GM20000 (cell line): ENCODE measurements at places on chromosomes 1 and 21.
A peak's percentile ranks its signal among the peaks of the same experiment; 100 is the strongest.

- no peak for DNase-seq
Measured at GRCh38 chr1:36906555-36906954, 127.8 kb downstream of the GRIK3 start.

GRCh38 chr1:202807926-202808757 lies at the start of gene KDM5B:
KDM5B (minus strand) TSS chr1:202808421; CDS start chr1:202808305, 116 bp downstream.
- DNase-seq = peak; percentile 83

GRCh38 chr1:4585216-4585615 lies 69.2 kb upstream of the AJAP1 start:
- peak; percentile 59 for DNase-seq

DNA sequence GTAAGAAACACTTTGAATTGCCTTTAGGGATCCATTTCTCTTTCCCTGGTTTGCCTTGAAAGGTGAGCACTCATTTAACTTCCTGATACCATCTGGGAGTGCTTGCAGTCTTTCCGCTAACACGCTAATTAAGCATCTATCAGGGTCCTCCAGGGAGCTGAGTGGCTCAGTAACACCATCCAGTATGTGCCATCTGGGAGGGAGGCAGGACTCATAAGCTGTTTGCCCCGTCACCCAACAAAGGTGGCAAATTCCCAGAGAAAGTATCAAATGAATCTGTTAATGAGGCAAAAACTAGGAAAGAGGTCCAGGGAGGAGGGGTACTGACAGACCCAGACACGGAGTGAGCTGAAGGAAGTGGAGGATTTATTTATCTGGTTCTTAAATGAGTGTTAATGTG lies 430.9 kb downstream of the HLX start:
- no peak for DNase-seq

DNA sequence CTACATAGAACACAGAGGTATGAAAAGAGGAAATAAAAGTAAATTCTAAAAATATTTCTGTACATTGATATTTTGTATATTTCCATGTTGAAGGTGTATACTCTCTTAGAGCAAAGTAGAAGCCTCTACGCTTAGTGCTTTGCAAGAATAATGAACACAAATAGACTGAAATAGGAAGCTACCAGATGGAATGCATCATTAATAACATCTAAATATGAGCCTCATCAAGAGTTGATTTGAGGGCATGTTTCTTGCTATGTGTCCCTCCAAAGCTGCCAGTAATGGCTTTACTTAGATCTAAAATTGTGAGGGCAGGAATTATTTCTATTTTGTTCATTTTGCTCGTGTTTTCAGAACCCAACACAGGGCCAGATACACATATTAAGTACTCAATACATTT lies 94.4 kb downstream of the KCNT2 start:
- no peak for DNase-seq

DNA sequence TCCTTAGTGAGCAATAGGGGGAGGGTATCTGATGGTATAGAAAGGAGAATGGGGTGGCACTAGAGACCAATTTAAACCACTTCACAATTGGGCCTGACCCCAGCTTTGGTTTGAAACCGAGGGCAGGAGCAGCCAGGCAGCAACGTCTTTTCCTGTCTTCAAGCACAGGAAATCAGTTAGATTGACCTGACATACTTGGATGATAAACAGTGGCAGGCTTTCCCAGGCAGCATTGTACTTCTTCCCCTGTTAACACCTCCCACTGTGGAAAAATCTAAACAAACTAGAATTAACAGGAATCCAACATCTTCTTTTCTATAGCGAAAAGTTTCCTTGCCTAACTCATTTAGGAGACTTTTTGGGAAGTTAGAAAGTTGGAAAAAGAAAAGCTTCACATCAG lies 40.6 kb downstream of the SELL start:
- no peak for DNase-seq
